IPS-NIHi11 (cell line): ENCODE measurements at places on chromosomes 1 and 21.

DNA sequence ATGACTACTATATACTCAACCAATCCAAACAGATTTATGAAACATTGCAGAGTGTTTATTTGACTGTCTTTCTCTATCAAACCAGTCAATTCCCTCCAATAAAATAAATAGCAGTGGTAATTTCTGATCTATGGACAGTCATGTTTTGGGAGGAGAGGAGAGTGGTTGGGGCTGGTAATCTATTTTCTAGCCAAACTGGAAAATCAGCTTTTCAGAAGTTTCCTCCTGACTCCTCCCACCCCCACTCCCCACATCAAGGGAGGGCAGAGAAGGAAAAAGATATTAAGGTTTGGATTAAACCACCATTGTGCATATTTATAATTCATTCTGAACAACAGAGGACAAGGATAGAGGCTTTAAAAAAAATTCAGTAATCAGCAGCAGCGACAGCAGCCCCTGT lies 69.4 kb upstream of the SOX13 start:
- DNase-seq = peak; percentile 19

DNA sequence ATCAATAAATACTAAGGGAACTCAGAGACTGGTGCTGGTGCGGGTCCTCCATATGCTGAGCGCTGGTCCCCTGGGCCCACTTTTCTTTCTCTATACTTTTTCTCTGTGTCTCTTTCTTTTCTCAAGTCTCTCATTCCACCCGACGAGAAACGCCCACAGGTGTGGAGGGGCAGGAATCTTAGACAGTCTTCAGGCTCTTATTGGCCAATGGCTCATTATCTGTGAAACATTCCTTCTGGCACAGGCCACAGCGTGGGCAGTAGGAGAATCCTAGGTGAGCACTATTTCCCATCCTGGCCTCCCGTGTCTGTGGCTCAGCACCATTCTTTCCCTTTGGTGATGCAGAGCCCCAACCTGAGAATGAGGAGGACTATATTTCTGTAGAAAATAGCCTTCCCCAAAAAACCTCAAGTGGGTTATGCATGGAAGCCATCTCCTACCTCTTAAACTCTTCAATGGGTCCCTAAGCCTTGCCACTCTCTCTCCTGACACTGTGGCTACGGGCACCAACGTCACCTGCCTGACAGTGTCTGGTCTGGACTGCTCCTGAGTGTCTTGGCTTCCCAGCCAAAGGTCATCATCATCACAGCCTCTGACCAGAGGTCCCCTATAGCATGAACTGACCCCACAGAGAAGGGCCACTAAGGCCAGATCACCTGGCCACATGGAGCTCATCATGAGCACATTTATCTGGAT lies 6.2 kb upstream of the SLAMF1 start:
- DNase-seq = no peak

DNA sequence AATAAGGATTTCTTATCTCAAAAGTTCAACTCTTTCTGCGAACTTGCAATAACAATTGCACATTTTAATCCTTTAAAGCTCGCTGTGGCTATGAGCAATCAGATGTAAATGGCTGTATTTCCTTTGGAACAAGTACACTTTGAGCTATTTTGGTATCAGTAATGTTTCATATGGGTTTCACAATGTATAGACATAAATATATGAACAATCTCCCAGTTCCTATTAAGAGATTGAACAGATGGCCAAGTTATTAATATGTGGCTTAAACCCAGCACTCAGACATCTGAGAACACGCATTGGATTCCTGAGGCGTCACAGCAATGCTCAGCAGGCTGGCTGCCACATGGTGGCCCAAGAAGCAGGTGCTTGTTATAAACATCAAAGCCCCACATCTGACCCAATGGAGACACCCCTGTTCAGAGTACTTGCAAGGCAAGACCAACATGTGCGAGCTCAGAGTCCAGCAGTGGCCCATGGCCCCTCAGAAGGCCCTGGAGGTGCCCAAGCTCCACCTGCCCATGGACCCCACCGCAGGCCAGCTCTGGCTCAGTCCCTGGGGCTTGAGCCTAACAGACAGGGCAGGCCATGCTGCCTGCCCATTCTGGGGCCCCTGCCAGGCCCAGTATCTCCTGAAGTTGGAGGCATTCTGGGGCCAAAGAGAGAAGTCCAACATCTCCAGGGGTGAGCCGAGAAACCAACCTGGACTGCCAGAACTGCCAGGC lies 23.7 kb downstream of the PSMG1 start:
- DNase-seq = no peak

DNA sequence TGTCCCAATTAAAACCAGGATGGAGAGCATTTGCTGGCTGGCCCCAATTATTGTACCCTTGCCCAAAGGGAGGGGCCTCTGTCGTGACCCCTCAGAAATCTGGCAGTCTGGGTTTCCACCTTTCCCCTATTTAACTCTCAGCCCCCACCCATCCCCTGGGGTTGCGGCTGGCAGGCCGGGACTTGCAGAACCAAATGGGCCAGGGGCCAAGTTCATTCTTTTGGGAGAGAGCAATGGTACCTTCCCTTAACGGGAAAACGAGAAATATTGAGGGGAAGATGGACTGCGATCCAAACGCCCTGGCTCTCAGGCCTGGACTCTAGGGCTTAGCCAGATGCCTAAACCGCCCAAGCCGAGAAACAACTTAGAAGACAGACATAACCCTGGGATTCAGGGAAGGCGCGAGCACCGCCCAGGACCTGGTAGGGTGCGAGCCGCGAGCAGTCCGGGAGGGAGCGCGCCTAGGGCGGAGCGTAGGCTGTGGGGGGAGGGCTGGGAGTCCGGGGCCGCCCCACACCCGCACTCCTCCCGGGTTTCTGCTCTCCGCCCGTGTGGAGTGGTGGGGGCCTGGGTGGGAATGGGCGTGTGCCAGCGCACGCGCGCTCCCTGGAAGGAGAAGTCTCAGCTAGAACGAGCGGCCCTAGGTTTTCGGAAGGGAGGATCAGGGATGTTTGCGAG lies at the start of gene SLC27A3:
Gene SLC27A3, plus strand, starts transcription at position 628 of the 678 bp plus-strand sequence. CDS start 91 bp downstream, outside the sequence.
- DNase-seq = peak; percentile 79

- no peak for DNase-seq
Measured at GRCh38 chr1:234243521-234244260, 129.6 kb upstream of the COA6 start.

GRCh38 chr1:206829282-206829681 lies 36.1 kb upstream of the IL20 start:
- no peak for DNase-seq

DNA sequence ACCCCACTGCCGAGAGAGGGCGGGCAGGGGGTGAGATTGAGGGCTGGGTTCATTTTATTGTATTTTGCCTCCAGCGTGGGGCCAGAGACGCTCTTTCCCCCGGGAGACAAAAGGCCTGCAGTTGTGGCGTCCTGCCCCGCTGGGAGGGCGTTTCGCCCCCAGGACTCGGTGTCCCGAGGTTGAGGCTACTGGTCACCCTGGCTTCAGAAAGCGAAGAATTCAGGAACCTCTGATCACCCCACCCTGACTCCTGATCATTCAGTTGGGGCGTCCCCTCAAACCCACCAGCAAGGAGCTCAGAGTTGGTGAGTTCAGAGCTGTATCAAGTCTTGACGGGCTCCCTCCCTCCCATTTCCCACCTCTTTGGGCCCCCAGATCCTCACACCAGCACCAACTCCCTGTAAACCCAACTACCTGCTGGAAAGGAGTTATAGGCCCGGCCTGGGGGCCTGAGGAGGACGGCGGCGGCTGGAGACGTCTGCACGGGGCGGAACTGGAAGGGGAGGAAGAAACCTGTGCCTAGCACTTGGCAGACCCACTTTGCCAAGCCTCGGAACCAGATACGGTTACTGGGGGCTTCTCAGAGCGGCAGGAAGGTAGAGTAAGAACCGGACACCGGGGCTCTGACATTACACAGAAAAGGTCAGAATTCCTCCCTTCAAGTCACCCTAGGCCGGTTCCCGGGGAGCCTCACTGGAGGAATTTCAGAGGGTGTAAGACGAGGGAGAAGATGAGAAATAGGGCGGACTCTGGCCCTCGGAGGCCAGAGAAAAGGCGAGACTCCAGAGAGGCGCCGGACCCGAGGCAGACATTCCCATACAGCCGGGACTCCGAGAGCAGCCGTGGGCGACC lies 761 bp upstream of the PAX7 start:
- no peak for DNase-seq

GRCh38 chr1:162386292-162387225 lies 5.0 kb downstream of the C1orf226 start:
- DNase-seq = no peak

DNA sequence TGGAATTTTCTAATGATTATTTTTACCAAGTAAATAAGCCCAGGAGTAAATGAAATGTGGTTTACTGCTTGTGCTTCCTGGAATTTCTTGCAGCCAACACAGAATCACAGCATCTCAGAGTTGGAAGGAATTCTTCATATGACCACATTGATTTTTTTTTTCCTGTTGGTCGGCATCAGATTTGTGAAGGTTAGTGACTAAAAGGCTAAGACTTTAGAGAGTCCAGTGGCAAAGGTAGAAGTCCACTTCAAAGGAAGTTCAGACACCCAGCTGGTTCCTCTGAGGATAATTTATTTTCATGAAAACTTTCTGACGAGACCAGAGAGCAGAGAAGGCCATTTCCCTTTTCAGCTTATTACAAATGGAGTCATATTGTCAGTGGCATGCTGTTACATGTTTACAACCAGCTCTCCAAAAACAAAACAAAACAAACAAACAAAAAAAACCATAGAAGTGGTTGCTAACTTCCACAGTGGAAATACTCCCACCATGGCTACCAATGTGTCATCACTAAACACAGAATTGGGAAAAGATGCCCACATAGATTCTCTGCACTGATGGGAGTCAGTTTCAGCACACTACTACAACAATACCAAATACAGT lies 77.2 kb upstream of the CDC42BPA start:
- DNase-seq = no peak

DNA sequence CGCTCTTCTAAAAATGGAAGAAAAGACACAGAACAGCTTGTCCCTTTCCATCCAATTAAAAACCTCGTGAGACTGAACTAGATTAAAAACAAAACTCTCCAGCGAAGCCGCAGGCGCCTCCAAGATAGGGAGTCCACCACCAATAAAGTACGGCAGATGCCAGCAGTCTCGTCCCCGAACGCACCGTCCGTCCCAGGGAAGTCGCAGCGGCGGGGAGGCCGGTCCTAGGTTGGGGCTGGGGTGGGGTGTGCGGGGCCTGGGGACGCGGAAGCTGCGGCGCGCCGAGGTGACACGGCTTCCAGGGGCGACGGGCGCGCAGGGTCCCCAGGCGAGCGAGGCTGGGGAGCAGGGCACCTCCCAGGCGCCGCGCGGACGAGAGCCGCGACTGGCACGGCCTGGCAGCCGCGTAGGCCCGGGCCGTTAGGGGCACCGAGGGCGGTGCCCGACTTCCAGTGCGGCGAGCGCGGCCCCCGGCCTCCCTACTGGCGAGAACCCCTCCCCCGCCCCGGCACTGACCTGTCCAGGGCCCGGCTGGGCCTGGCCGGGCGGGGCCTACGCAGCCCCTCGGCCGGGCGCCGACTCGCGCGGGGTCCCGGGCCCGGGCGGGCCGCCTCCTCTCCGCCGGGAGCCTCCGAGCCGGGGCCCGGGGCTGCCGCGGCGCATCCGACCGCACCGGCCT lies 28.3 kb upstream of the A3GALT2 start:
- DNase-seq = no peak

DNA sequence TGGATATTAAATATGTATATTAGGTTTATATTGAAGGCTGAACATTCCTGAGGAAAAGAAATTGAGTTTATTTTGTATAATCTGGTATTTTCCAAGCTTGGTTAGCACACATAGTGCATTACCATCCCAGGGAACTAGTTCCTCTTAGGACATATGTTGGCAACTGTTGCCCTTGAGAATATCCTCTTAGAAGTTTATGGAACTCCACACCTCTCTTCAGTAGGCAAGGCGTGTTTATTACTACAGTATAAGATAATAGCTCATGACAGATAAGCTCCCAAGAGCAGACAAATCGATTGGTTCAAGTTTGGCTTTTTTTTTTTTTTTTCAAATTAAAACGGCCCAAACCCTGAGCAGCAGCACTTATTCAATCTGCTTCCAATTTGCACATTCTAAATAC lies 59.8 kb upstream of the SIPA1L2 start:
- DNase-seq = no peak

DNA sequence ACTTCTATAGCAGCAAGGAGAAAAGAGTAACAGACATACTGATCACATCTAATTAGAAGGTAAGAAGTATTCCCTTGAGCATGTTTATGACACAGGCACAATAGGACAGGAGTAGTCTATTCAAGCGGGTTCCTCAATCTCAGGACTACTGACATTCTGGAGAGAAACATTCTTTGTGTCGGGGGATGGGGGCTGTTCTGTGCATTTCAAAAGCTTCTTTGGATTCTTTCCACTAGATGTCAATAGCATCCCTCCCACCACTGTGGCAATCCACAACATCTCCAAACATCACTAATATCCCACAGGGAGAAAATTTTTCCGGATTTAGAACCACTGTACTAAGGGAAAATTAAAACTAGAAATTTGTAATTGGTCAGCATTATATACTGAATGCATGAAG lies 56.9 kb downstream of the ADAMTS5 start:
- peak; percentile 54 for DNase-seq

DNA sequence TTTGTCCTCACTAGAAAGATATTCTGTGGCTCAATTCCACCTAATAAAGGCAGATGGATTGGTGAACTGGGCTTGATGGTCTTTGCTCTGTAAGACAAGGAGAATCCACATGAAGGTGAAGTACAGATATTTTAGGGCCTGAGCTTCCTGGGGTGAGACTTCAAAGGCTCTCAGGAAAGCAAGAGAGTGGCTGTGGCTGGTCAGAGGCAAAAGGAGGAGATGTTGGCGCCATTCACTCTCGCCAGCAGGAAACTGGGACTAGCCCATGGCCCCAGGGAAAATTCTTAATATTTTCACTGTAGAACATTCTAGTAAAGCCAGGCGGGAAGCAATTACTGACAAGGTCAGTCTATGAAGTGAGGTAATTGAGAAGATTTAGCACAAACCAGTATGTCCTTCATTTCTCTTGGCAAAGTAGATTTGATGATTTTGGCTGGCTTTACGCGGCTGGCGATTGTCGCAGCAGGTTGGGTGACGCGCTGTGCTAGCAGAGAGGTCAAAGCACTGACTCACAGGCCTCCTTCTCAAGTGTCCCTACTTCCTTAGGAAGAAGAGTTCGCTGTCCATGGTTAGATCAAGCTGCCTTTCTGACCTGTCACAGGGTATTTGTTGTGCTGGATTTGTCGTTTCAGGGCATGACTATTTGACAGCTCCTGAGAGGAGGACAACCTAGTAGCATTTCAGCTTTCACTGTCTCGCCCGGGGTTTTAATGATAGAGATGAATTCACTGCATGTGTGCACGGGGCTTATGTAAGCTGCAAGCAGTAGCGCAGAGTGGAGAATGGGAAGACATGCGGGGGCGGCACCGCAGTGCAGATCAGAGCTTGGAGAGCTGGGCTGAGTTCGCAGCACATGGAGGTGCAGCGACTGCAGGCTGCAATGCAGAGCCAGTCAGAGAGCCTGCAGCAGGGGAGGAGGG lies 32.7 kb downstream of the XCL1 start:
- DNase-seq = peak; percentile 14
